RWPE1 (cell line): ENCODE measurements at places on chromosomes 2 and 18.

- no peak for DNase-seq
These were observed 19.0 kb downstream of the SKA1 start for GRCh38 chr18:50393802-50394201.

- DNase-seq: no peak
These were observed 85.1 kb downstream of the NCOA1 start for GRCh38 chr2:24576146-24576545.

DNA sequence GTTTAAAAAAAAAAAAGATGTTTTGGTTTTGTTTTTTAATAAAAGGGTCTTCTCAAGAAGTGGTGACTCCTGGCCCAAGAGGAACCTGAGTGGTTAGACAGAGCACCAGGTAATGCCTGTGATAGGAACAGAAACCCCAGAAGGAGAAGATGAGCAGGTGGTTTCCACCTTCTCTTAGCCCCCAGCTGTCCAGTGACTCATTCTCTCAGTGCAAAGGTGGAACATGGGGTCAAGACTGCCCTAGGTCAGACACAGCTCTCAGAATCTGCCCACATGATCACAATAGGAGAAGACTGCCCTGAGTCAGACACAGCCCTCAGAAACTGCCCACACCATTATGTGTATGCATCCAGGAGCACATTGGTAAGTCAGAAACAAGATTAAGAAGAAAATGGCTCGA, 61.8 kb downstream of the TBC1D8 start:
- no peak for DNase-seq

GRCh38 chr2:32849456-32850194, 97.1 kb upstream of the LTBP1 start:
- no peak for DNase-seq

DNA sequence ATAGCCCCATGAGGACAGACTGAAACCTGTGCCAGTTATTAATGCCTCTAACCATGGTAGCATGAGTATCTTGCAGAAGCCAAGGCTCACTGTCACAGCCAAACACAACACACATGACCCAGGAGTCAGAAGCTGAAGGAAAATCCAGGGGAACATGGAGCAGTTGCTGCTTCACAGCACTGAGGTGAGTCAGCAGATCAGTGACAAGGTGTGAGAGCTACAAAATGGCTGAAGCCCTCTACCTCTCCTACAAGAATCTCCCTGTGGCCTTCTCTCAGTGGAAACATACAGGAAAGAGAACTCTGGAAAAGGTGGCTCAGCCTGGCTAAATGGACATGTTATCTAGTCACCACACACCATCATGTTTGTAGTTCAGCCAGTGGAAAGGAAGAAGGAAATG, 93.5 kb downstream of the NAB1 start:
- no peak for DNase-seq

DNA sequence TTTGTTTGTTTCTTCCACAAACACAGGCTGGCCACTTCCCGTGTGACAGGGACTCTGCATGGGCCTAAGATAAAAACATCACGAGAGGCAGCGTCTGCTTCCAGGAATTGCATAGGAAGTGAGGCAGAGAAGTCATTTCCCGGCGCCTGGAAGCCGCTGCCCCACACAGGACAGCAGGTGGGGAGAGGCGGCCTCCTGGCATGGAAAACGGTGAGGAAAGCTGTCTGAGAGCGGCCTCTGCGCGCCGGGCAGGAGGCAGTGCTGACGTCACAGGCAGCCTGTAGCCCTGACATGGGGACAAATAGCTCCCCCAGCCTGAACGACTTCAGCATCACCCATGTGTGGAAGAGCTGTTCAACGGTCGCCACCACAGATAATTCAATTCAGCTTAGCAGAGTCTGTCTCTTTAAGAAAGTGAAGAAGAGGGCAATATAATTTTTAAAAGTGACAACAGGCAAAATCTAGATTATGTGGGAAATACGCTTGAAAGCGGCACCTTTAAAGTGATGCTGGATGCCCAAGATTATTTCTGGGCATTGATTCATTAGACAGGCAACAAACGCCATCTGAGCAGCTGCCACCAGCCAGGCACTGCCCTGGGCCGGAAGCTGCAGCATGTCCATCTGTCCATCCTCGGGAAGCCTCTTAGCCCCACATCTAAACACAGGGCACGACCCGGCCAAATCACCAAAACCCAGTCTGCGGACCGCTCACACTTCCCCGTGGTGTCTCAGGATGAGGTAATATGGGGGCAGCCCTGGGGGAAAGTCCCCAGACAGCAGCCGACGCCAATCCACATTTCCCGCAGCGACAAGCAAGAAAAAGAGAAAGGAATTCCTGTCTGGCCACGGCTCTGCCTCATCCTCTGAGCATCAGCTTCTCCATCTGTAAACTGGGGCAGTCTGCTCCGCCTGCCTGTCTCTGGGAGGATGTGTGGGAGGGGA, 138.9 kb downstream of the PXDN start:
- DNase-seq: no peak

GRCh38 chr2:108148555-108148954, 91.2 kb upstream of the SULT1C3 start:
- no peak for DNase-seq

GRCh38 chr2:148982282-148982681, 56.2 kb upstream of the LYPD6B start:
- DNase-seq: no peak

- no peak for DNase-seq
These were observed 37.5 kb downstream of the PSME4 start for GRCh38 chr2:53933329-53933728.

DNA sequence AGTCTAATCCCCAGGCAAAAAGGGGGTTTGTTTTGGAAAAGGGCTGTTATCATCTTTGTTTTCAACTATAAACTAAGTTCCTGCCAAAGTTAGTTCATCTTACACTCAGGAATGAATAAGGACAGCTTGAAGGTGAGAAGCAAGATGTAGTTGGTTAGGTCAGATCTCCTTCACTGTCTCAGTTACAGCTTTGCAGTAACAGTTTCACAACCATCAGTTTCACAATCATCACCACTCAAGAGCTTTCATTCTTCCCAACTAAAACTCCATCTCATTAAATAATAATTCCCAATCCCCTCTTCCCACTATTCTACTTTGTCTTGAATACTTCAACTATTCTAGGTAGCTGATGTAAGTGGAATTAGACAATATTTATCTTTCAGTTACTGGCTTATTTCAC, 200.9 kb downstream of the NYAP2 start:
- DNase-seq: no peak

DNA sequence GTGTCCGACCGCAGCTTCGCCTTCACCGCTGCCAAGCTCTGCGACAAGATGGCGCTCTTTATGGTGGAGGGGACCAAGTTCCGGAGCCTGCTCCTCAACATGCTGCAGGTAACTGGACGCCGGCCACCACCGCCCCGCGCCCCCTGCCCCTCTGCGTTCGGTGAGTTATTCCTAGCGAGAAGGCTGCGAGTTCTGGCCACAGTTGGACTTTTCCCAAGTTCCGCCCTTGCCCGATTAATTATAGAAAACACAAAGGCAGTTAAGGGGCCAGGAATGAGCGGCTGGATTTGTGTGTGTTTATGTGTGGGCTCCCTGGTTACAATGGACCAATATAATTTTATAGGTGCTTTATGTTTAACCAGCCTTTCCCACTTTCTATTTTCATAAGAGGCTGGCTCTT, 189.2 kb downstream of the SMAD7 start:
- DNase-seq: no peak

- DNase-seq: no peak
These were observed 292.2 kb upstream of the CCDC68 start for GRCh38 chr18:55251254-55251971.

DNA sequence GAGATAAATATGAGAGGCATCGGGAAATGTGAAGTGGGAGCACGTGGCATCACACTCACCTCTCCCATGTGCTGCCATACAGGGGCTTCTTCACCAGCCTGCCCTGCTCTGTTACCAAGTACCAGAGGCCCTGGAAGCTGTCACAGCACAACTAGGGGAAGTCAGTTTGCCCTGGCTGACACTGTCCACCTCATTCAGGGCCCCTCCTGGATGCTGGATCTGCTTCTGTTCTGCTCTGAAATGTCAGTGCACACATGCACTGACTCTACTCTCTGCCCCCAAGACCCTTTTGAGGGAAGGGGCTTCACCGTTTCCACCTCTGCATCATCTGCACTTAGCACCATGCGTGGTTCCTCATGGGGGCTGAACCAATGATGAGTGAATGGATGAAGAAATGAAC, 311.1 kb downstream of the EN1 start:
- DNase-seq: no peak

GRCh38 chr2:203802342-203803052, 65.1 kb upstream of the CTLA4 start:
- DNase-seq: no peak

DNA sequence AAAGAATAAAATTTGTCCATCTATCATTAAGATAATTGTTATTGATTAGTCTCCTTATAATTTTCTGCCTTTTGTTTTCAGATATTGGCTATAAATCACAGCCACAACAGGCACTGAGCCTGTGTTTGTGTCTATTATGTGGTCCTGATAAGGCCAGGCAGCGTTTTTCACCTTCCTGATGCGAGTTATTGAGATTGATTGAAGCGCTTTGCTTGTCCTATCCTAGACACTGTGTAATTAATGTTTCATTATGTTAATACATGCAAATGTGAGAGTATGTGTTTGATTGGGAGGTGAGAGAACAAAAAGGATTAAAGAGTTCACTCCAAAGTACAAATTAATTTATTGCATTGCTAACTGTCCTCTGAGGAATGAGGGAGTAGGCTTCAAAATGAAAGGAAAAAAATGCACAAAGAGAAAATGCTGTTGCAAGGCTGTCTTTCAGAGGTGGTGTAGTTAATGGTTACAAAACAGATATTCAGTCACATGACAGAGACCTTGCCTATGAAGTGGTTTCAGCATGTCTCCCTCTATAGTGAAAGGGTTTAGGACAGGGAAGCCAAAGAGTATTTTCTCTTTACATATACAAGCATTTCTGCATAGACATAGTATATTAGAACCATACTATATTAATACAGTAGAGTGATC, 391.1 kb downstream of the DCC start:
- no peak for DNase-seq

DNA sequence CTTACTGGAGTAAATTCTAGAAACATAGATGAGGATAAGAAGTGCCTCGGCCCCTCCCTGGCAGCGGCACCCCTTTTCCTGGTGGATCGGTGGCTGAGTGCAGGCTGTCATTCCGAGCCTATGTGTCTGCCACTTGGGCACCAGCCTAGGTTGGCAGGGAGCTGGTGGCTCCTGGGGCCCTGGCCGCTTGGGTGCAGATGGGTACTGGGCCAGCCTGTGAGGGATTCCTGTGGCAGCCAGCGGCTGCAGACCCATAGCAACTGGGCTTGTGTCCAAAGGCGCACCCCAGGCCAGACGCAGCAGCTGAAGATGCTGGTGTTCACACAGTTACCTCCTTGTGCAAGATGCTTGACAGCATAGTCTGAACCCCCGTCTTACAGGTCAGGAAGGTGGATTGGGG, 2.8 kb downstream of the SNORC start:
- no peak for DNase-seq

- no peak for DNase-seq
These were observed 54.5 kb downstream of the ZDBF2 start for GRCh38 chr2:206328974-206329373.
